ENCODE measurements at places on chromosomes 3 and 15. TPM values are rescaled to one million over a fixed set of nuclear protein-coding genes. Genes with fewer than 3 reads are reported as not detected.

Gene MUC20
- 36.7 TPM for total RNA-seq

Gene GRK7
- not detected for total RNA-seq

Gene SAMD7
- total RNA-seq: 0.18 TPM

Gene CCDC54
- total RNA-seq: not detected

Gene SYNPR
- total RNA-seq: not detected

Gene SLC12A1
- total RNA-seq: 578 TPM

Gene FEZF2
- not detected for total RNA-seq

Gene SPG21
- 79.1 TPM for total RNA-seq

Gene SCAANT1
- not detected for total RNA-seq

Gene FILIP1L
- total RNA-seq: 16.6 TPM

Gene RMDN3
- total RNA-seq: 26.0 TPM

Gene CYP19A1
- not detected for total RNA-seq

Gene RHCG
- 11.7 TPM for total RNA-seq

Gene SACM1L
- total RNA-seq: 69.8 TPM

Gene LRRIQ4
- total RNA-seq: 0.35 TPM

Gene SELENOT
- 92.4 TPM for total RNA-seq

Gene ARRDC4
- total RNA-seq: 27.7 TPM

Gene TMEM108
- total RNA-seq: 1.8 TPM

Gene ITIH1
- total RNA-seq: 0.41 TPM

Gene LSAMP
- 6.7 TPM for total RNA-seq

Gene DUOX1
- total RNA-seq: 1.8 TPM

Gene GCNT3
- total RNA-seq: 0.53 TPM

Gene HOMER2
- 27.0 TPM for total RNA-seq

Gene RAB27A
- total RNA-seq: 14.8 TPM

Gene GXYLT2
- total RNA-seq: 26.6 TPM

Gene SNX33
- 12.4 TPM for total RNA-seq

Gene INSYN1
- 7.9 TPM for total RNA-seq

Gene ZMYND10
- total RNA-seq: 3.9 TPM

Gene TMEM40
- total RNA-seq: 1.5 TPM

Gene ANKUB1
- total RNA-seq: not detected

Gene GMNC
- 4.5 TPM for total RNA-seq

Gene KBTBD12
- 6.2 TPM for total RNA-seq

Gene SQOR
- total RNA-seq: 14.3 TPM

Gene PLA2G4D
- total RNA-seq: not detected

Gene ONECUT1
- total RNA-seq: not detected

Gene ZBTB47
- 23.4 TPM for total RNA-seq

Gene SEMA4B
- 66.7 TPM for total RNA-seq

Gene SH2D7
- total RNA-seq: not detected

Gene CSPG5
- total RNA-seq: 1.3 TPM
